Heart right ventricle (tissue), 16 donors: ENCODE measurements at places on chromosomes 2 and 18. TPM values are rescaled to one million over a fixed set of nuclear protein-coding genes. Genes with fewer than 3 reads are reported as not detected.

The UNC80 gene
- polyA plus RNA-seq = under 0.01 TPM

The CLEC4F gene
- 2.4 TPM for polyA plus RNA-seq

The ABHD1 gene
- 12.1 TPM for polyA plus RNA-seq

The PSMG2 gene
- 62.0 TPM for polyA plus RNA-seq

The CAPN10 gene
- 19.1 TPM for polyA plus RNA-seq

The ACTR1B gene
- polyA plus RNA-seq = 43.4 TPM

The SGPP2 gene
- 1.3 TPM for polyA plus RNA-seq
